Mesenteric fat pad (tissue), 1 donor: ENCODE measurements at places on chromosomes 6 and 20. TPM values are rescaled to one million over a fixed set of nuclear protein-coding genes. Genes with fewer than 3 reads are reported as not detected.

DNA sequence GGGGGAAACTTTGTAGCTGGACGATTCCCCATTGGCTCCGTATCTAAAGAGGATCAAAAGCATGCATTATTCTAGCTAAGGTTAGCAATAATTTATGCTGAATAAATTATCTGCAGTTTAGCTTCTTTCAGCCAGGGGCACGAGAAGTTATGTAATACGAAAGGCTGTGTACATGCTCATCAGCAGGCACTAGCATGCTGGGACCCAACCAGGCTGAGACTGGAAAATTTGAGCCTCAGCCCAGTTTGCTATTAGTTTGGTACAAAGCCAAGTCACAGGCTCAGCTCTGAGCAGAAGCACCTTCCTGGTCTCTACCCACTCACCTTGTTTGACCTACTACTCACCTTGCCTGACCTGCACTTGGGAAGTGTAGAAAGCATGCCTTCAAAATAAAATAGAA lies 328.1 kb upstream of the ARID1B start:
- DNase-seq, result no peak

GRCh38 chr20:63320616-63321147 lies 27.7 kb downstream of the COL20A1 start:
- no peak for DNase-seq

- no peak for DNase-seq
Observed at GRCh38 chr6:126010040-126010439, 23.7 kb downstream of the TRMT11 start.

- no peak for DNase-seq
Observed at GRCh38 chr6:38877721-38878120, 162.6 kb downstream of the DNAH8 start.

- no peak for DNase-seq
Observed at GRCh38 chr6:157244780-157245179, 78.5 kb downstream of the TMEM242 start.

- no peak for DNase-seq
Observed at GRCh38 chr6:144477856-144478255, 192.7 kb downstream of the UTRN start.

- no peak for DNase-seq
Observed at GRCh38 chr6:51350308-51350904, 531.7 kb downstream of the TFAP2B start.

GRCh38 chr6:141359953-141360352 lies 772.8 kb upstream of the GJE1 start:
- DNase-seq, result no peak

DNA sequence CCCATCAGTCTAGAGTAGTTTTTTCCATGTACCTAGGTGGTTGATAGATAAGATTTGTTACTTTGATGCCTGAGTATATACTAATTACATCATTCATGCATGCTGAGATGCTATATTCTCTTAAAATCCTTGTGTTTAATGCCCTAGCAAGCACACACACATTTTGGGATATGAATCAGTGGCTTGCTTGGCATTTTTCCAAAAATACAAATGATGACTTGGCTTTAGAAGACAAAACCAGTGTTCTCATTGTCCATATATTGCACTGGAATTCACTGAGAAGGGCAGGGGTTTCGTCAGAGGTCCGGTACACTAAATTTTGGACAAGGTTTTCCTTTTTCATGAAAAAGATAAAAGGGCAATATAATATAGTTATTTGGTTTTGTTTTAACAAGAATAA lies 24.9 kb downstream of the GTPBP2 start:
- DNase-seq, result no peak

- DNase-seq, result no peak
Observed at GRCh38 chr6:119444642-119445557, 95.3 kb upstream of the MAN1A1 start.

DNA sequence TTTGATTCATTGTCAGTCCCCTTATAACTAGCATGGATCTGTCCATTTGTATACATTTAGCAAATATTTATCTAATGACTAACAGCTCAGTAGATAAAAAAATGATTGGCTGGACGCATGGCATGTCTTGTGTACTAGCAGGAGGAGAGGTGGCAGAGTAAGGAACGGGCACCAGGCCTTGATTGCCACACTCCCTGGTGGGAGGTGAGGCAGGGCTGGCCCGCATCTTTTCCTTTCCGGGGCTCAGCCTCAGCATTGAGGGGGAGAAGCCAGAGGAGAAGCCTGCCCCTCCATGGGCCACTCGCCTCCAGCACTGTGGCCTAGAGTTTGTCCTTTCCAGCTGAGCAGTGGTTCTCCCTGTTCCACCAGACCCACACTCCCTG lies 84.9 kb upstream of the TMEM181 start:
- no peak for DNase-seq

- DNase-seq, result no peak
Observed at GRCh38 chr20:61608275-61609085, 356.4 kb downstream of the CDH4 start.

The C6orf132 gene
- total RNA-seq, result 1.3 TPM

The OPRM1 gene
- not detected for total RNA-seq

The FERMT1 gene
- 1.2 TPM for total RNA-seq

The MGME1 gene
- total RNA-seq, result 10.6 TPM

The DLL1 gene
- 23.8 TPM for total RNA-seq

The PSORS1C2 gene
- not detected for total RNA-seq

The LIN28B gene
- not detected for total RNA-seq
